Stimulated activated CD8-positive, alpha-beta memory T cell treated with anti-CD3 and anti-CD28 coated beads, Interleukin-2, amount 100 ng/mL, for 48 hours (primary cell): ENCODE measurements at places on chromosomes 1 and 21.

- DNase-seq = no peak
Observed at GRCh38 chr1:59769736-59770095, 45.0 kb upstream of the HOOK1 start.

DNA sequence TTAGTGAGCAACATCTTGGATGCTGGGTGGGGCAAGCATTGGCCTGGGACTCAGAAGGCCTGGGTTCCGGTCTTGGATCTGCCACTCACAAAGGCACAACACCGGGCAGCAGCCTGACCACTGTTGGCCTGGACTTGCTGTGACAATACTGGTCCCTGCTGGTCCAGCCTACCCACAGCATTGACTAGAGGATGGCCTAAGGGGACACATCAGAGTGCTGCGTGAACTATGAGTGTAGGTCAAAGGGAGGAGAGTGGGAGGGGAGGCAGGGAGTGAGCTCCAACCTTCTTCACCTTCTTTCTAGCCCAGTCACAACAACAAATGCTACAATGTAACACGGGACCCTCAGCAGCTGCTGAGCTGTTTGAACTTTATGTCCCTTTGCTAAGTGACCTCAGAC is 31.1 kb downstream of the TMEM50A start:
- no peak for DNase-seq

DNA sequence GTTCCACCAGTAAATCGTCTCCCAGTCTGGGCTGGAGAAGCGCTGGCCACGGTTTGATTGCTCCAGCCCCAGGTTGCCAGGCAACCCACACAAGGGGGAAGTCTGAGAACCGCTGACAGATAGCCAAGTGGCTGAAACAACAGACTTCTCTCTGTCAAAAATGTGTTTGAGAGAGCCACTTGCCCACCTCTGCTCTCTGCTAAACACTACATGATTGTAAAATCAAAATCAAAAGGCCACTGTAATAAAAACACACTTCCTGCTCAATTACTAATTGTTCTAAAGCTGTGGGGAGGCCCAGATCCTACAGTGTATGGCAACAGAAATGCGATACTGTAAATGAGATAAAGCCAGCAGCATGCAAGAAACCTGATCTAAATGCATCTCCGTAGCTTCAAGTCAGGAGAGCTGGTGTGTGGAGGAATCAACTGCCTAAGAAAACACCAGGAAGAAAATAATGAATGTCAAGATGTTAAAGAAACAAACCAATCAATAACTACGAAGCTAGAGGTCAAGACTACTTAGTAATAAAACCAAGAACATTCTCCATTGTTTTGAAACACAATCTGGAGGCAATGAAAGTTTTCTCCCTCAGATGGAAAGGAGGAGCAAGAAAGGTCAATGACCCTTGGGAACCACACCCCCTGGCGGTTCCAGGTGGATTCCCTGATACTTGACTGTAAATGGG is 121.2 kb downstream of the SLC45A1 start:
- DNase-seq = no peak

- DNase-seq = no peak
Observed at GRCh38 chr1:21451212-21451611, 11.3 kb downstream of the NBPF3 start.

DNA sequence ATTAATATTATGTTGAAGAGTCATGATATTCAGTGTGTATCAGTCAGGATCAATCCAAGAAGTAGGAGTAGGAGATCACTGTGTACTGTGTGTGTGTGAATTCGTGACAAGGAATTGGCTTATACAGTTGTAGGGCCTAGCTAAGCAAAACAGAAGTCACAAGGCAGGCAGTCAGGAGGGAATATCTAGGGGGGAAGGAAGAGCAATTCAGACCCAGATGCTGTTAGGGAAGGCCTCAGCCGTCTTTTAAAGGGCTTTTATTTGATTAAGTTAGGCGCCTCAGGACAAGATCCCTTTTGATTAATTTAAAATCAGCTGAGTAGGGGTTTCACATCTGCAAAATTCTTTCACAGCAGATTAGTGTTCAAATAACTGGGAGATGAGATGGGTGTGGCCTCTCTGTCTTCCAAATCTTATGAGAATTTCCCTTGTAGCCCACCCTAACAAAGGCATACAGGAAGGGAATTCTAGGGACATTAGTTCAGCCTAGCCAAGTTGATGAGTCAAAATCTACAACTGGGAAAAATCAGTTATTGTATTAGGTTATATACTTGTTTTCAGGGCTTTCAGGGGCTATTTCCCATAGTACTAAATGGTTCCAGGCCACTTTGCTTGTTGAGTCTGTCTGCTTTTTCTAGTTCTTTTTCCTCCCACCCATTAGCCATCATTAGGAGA is 47.4 kb downstream of the ALG6 start:
- DNase-seq = no peak

- no peak for DNase-seq
Observed at GRCh38 chr1:25573961-25574360, 30.6 kb downstream of the LDLRAP1 start.

GRCh38 chr1:228151180-228151925 is 1.6 kb downstream of the GJC2 start:
- no peak for DNase-seq

DNA sequence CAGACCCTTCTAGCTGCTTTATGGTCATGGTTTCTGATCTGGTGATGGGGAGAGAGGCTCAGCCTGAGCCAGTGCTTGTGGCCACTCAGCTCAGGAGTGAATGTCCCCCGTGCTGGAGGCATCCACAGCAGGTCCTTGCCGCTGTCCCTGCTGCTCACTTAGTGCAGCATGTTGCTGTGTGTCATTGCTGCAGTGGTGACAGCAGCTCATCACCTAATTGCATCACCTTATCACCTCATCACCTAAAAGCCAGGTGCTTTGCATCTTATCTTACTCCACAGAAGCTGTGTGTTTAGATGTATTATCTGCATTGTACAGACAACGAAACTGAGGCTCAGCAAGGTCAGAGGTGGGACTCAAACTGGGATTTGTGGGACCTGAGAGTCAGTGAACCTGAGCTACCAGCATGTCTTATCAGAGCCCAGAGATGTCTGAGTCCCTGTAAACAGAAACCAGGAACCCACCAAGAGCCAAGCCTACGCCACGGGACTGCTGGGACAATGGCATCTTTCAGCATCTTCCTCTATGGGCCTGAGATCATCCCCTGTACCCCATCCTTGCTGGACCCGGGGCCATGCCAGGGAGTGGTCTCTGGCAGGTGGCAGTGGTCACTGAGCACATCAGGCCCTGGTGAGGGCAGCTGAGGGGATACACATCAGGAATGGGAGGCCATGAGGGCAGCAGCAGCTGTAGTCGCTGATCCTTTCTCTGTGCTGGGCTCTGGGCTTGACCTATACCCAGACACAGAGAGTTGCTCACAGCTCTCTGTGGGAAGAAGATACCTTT is 6.5 kb downstream of the PODN start:
- no peak for DNase-seq

DNA sequence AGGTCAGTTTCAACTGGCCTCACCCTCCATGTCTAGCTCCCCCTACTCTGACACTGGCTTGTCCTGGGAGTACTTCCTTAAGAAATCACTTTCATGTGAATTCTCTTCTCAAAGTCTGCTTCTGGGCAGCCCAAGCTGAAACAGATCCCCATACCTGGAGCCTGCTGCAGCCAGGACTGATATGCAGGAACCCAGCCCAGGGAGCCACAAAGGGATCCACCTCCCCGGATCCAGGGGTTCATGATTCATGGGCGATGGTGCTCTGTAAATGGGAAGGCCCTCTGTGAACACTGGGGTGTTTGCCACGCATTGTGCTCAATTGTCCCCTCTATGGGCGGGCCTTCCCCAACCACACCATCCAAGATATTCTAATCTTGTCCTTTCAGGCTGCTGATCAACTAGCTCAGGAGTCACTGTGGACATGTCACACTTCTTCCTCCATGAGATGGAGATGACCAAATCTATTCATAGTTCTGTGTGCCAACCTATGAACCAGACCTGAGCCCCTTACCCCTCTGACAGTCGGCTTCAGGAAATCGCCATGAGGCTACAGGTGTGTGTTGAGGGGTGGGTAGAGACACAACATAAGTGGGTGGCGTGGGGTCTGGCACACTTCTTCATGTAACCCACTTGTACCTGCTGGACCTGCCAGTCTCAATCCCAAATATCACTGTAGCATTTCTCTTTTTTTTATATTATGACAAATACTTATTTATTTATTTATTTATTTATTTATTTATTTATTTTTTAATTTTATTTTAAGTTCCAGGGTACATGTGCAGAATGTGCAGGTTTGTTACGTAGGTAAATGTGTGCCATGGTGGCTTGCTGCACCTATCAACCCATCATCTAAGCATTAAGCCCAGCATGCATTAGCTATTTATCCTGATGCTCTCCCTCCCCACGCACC is 41.8 kb downstream of the RUNX3 start:
- DNase-seq = no peak

- DNase-seq = no peak
Observed at GRCh38 chr1:185961664-185962063, 227.5 kb downstream of the HMCN1 start.

DNA sequence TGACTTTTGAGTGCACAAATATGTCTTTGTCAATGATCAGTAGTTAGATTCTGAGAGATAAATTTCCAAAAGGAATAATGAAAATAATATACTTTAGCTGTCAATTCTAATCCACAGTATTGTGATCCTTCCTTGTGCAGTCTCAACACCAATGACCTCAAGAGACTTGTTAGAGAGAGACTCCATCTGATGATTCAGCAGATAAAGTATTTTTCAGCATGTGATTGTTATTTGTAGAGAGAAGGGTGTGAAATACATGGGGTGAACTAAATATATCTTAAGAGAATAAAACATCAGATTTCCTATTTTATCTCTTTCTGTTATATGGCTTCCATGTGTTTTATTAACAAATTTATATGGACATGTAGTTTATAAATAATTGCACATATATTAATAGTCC is 5.9 kb upstream of the ZNF124 start:
- DNase-seq = no peak

GRCh38 chr1:94105957-94106529 is 14.9 kb downstream of the ABCA4 start:
- no peak for DNase-seq

- no peak for DNase-seq
Observed at GRCh38 chr1:56502700-56503245, 76.6 kb downstream of the PLPP3 start.

GRCh38 chr1:1996207-1996651 is 7.4 kb downstream of the CFAP74 start:
- no peak for DNase-seq

- DNase-seq = no peak
Observed at GRCh38 chr1:95957748-95958147, 723.7 kb downstream of the RWDD3 start.

DNA sequence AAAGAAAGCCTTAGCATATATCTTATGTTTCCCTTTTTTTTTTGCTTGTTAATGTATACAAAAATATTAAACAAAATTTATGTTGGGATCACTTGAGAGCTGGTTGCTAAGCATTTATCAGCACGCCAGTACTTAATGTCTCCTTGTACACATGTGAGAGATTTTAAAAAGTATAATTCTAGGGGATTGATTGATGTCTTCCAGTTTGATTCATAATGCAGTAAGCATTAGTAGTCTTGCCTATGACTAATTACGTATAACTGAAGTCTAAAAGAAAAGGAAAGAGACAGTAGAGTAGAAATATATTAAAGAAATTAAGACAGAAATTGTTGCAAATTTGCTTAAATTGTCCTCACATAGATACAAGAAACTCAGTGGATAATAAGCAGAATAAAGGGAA is 1630.4 kb upstream of the B3GALT2 start:
- DNase-seq = no peak

DNA sequence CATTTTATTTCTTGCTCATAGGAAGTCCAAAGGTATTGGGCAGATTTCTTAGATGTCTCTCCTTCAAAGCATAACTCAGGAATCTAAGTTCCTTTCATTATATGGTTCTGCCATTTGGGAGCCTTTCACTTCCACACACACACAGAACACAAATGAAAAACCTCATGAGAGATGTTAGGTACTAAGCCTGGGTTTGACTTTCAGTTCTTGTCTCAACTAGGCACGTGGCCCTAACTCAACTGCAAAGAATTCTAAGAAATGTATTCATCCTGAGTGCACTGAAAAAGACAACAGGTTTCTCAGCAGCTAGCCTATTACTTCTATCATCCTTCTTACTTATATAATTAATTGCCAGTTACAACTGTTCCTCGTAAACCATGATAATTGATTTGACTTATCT is 190.0 kb upstream of the SAMSN1 start:
- DNase-seq = no peak

GRCh38 chr1:50858761-50859160 is 101.3 kb downstream of the FAF1 start:
- DNase-seq = no peak

DNA sequence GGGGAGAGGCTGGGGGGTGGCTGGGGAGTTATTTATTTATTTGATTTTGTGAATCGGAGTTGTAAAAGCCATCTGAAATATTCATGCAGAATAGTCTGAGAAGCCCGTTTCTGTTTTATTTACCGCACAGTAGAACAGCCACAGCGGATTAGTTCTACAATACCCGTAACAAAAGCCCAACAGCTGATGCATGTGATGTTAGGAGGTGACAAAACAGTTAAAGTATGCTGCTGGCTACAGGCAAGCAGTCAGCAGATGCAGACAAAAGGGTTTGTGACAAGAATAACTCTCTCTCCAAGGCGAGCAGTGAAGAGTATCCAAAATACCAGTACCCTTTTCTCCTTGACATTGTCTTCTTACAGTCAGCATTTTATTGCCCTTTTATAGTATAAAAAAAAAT is 42.0 kb downstream of the PROX1 start:
- no peak for DNase-seq

DNA sequence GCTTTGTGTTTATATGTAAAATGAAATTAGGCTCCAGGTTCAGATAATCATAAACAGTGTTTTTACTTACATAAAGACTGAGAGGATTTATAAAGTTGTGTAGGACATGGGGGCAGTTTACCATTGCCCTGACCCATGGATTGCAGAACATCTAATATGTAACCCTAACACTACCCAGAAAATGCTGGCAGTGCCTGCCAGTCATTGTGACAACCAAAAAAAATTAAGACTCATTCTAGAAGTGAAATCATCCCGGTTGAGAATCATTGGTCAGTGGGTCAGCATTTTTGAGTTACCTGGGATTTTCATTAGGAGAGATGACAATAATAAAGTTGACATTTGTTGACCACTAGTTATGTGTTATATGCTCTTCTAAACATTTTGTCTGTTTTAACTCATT is 31.2 kb upstream of the THEM4 start:
- no peak for DNase-seq

DNA sequence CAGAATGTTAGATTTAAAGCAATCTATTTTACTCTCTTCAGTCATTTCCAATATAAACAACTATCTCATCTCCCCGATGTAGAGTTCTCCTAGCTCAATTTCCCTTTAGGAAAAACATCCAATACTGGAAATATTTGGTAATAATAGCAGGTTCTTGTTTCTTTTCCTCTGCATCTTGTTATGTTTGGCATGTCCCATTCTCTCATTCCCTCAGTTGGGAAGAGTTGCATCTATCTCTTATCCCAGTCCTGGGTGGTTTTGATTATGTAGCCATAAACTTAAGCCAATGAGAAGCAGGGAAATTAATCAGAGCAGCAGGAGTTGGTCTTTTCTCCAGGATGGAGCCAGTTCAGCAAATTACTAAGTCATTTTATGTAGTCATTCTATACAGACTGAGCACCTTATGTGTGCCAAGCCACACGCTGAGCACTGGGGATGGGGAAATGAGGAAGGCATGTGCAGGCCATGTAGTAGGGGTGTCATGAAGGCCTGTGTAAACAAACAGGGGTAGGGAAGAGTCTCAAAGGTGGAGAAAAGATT is 418.2 kb upstream of the NFIA start:
- DNase-seq = no peak
